ENCODE measurements at places on chromosomes 5 and 9.

DNA sequence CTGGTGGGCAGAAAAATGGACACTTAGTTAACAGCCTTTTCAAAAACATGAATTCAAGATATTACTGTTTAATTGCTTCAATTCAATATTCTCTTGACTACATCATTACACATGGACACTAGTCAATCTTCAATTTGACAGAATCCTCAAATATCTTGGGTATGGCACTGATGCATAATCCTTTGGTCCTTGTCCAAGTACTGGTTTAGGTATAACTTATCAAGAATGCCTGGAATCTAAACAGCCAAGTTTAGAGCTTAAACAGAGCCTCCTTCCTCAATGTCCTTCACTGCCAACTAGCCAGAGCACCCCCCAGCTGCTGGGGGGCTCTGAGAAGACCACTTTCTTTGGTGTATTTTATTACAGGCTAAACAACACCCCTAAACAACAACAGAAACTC is 61.6 kb upstream of the ERCC6L2 start:
- no peak for DNase-seq

- no peak for DNase-seq
These were observed 53.5 kb downstream of the SLC27A6 start for GRCh38 chr5:129018837-129019236.

DNA sequence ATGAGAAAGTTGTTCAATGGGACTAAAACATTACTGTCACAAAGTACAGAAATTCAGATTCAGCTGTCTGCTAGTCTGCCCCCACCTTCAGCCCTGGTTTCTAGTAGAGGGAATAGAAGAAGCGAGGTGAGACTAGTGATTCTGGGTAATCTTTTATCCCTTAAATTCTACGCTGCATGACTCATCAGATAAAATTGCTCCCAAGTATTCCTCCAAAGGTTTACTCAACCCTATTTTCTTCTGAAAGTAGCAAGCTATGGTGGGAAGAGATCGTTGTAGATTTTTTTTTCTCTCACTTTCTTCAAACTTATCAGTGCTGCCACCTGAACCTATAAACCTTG is 318.9 kb upstream of the RIOK2 start:
- DNase-seq = no peak

DNA sequence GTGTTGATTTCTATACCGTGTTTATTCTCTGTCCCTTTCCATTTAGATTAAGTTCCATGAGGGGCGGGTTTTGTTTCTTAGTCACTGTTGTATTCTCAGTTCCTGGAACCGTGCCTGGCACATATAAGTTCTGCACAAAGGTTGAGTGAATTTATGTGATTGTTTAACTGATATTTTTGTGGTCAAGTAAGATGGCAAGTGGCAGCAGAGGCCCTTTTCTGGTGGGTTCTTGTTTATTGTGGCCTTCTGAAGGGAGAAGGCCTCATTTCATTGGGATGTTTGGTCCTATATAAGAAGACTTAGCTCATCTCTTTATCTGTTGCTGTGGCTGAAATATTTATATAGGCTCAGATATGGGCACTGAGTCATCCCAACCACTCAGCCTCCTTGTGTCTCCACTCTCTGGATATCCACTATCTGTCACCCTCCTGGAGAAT is 262.5 kb downstream of the PSAT1 start:
- DNase-seq = no peak

DNA sequence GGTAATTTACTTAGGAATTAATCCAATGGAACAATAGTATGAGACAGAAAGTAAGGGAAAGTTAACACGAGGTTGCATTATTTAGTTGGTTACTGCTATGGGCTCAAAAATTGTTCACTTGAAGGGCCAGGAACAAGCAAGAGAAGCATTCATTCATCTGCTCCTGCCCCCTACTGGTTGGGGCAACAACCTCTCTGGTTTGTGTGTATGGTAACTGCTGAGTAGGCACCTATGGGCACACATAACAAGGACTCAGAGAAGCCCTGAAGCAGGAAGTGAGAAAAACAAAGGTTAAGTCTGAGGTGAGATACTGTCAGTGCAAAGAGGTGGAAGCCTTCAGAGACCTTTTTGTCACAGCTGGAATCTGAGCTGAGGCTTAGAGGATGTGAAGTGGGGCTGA is 34.4 kb upstream of the RANBP6 start:
- DNase-seq = no peak

DNA sequence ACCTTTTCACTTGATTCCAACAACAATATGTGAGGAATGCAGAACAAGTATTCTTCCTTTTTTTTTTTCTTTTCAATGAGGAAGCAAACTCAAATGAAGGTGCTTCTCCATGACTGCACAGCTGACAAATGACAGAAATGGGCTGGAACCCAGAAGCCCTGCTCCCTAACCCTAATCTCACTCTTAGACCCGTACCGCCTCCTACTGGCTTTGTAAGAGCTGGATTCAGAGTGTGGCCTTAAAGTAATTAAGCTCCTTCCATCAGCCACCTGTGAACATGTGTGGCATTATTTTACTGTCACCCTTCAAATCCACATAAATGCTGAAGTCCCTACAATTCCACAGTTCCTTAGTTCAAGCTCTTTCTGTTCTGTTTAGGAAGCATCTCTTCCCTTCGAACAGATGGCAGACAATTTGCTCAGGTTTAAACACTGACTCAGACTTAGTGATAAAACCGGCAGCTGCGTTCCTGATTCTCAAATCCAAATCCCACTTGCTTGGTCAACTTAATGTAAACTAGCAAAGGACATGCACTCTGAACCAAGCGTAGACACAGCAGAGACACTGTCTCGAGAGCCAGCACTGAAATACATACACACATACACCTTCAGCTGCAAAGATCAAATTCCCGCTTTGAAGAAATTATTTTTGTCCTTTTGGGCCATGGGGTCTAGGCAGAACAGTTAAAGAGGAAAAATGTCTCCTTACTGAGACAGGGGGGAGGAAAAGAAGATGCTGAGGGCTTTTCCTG is 316.7 kb upstream of the TLE4 start:
- no peak for DNase-seq

- DNase-seq = no peak
These were observed 27.3 kb downstream of the GZMK start for GRCh38 chr5:55051357-55051756.

GRCh38 chr9:92764381-92764987 is at the start of gene BICD2:
Gene BICD2, minus strand, starts transcription at chr9:92764833. Its CDS starts 89 bp downstream, at chr9:92764744.
- no peak for DNase-seq

GRCh38 chr9:101625876-101626275 is 31.1 kb upstream of the PPP3R2 start:
- no peak for DNase-seq

DNA sequence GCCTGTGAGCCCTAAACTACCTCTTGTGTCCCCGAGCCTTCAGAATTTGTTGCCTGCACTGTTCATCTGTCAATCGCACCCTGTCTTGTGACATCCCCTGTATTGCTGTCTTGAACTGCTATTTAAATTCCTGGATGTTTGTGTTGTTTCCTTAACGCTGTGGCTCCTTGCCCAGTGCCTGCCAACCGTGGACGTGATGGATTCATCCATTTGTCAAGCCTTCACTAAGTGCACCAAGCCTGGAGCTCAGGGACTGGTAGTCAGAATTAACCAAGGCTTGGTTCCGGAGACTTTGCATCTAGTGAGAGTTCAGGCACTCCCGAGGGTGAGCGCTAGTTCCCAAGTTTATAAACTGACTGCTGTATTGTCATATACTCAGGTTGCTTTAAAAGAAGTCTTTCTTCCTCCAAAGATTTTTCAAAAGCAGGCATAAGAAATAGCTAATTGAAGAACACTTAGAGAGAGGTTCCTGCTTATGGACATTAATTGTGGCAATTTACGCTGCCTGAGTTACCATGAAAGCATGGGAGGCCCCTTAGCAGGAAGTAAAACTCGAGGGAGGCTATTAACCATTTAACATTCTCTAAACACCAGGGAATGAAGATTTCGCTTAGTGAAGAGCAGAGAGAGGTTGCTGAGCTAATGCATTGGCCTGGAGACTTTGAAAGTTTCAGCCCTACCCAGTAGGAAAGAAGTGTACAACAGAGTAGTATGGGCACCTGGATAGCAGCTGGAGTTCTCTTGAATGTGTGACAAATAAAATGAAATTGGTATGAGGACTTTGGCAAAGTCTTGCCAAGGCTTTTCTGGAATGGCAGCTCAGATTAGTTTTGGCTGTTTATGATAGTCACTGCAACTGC is 29.0 kb downstream of the RGS3 start:
- no peak for DNase-seq

- DNase-seq = no peak
These were observed 18.1 kb upstream of the EGFLAM start for GRCh38 chr5:38240212-38240611.

- no peak for DNase-seq
These were observed 523.1 kb downstream of the CHSY3 start for GRCh38 chr5:130427222-130427955.

DNA sequence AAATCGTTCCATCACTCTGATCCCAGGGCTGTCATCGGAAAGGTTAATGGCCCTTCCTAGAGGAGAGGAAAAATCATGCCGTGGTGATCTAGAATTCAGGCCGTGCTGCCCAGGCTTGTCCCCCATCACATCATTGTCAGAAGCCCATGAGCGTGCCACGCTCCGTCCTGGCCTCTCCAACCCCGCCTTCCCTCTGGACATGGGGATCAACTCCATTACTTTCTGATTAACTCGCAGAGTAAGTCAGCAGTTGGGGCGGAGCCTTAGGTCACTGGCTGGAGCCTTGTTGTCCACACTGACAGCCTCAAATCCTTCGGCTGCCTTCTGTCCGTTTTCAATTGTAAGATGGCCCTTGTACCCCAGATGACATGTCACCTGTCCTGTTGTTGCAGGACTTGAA is 75.0 kb downstream of the MVB12B start:
- no peak for DNase-seq

DNA sequence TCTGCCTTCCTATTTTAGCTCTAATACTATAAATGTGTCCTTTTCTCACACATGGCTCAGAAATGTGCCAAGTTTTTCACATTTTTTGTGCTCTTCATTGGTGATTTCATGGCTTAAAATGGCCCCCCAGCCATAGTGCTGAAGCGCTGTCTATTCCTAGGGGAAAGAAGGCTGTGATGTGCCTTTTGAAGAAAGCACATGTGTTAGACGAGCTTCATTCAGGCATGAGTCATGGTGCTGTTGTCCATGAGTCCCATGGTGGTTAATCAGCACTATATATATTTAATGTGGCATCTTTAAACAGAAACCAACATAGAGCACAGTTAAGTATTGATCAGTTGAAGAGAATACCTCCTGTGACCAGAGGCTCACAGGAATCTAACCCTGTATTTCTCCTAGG is 55.8 kb downstream of the PDE8B start:
- no peak for DNase-seq

DNA sequence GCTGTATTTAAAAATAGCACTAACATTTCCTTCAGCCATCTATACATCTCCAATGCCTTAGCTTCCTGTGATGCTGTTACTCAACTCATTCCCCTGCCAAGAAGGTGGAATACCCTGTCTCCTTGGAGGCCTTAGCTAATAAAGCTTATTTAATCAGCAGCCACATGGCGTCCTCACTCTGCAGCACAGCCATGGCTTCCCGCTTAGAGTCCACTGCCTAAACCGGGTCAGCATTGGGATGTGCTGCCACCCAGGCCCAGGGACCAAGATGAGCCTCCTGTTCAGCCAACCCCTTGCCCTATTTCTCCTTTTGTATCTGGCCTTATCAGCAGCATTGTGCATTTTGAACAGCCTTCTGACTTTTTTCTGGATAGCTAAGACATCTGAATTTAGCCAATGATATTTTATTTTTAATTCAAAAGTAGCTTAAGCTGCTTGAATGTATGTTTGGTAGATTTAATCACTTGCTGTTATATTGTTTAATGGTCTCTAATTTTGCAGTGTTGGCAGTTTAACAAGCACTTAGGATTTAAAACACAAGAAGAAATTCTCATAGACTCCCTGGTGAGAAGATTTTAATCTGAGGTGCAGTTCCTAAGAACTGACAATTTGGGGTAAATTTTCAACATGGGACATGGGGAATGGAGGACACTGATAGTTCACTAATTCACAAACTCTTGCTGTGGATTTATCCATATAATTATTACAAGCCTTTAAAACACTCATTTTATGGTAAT is 113.0 kb downstream of the RPS23 start:
- peak; percentile 65 for DNase-seq

DNA sequence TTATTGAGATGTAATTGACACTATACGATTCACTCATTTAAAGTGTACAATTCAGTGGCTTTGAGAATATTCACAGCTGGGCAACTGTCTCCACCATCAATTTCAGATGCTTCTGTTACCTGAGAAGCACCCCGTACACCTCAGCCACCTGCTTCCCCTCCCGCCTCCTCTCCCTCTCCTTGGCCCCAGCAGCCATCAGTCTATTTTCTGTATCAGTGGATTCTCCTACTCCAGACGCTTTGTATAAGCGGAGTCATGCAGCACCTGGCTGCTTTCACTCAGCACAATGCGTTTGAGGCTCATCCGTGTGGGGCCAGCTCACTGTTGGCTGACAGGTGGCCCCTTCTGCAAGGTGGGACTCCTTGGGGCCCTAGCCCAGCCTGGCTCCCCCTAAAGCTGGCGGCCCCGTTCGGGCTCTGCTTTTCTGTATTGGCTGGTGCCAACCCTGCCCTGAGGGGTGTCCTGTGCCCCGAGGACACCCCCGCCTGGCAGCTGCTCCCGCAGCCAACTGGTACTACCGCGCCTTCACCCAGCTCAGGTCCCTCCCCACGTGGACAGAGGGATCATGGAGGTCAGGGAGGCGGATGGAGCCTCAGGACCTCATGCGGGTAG is 124.4 kb upstream of the COL5A1 start:
- DNase-seq = peak; percentile 58

- no peak for DNase-seq
These were observed 547.0 kb downstream of the PDE4D start for GRCh38 chr5:59346514-59346913.

- DNase-seq = no peak
These were observed 3.5 kb downstream of the SNCAIP start for GRCh38 chr5:122315521-122315920.

GRCh38 chr9:73863924-73864323 is 633.2 kb upstream of the RORB start:
- no peak for DNase-seq

DNA sequence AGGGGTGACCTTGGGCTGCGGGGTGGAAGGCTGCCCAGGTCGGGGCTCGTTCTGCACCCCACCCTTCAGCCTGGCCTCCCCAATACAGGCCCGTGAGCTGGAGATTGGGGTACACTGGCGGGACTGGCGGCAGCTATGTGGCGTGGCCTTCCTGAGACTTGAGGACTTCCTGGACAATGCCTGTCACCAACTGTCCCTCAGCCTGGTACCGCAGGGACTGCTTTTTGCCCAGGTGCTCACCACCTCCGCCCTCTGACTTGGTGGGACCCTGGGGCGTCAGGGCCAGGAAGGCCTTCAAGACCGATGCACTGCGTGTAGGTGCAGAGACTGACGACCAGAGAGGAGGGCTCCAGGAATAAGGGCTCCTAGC is 10.5 kb downstream of the ZDHHC12 start:
- no peak for DNase-seq

- DNase-seq = no peak
These were observed 943 bp upstream of the ZNF131 start for GRCh38 chr5:43119771-43120170.

GRCh38 chr9:479304-479970 is 264.8 kb downstream of the DOCK8 start:
- no peak for DNase-seq

Data from left forelimb (tissue), 1 donor.